H7 (cell line): ENCODE measurements at places on chromosomes 6 and 20.

GRCh38 chr20:33668466-33669155 lies 1.9 kb downstream of the ACTL10 start:
- DNase-seq, result no peak

DNA sequence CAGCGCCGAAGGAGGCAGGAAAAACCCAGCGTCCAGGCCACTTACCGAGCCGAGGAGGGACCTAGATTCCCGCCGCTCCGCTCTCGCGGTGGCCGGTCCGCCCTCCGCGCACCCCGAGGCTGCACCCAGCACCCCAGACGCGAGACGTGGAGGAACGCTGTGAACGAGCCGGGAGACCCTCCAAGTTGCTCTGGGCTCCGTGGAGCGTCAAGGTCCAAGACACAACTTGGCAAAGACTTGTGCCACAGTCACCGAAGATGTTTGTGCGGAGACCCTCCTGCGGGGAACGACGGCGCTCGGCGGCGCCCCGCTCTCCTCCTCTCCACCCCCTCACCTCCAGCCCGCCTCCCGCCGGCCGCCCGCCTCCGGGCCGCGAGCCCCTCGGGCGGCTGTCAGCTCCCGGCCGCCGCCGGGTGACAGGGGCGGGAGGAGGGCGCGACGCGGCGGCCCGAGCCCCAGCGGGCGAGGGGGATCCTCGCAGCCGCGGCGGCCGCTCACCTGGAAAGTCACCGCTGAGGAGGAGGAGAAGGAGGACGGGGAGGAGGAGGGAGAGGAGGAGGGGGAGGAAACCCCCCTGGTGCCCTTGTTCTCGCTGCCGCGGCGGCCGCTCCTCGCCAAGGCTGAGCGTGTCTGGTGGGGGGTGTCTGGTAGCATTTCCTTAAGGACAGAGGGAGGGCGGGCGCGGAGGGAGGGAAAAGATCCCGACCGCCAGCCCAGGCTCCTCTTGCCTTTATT lies 637 bp upstream of the HIVEP2 start:
- peak; percentile 81 for DNase-seq

DNA sequence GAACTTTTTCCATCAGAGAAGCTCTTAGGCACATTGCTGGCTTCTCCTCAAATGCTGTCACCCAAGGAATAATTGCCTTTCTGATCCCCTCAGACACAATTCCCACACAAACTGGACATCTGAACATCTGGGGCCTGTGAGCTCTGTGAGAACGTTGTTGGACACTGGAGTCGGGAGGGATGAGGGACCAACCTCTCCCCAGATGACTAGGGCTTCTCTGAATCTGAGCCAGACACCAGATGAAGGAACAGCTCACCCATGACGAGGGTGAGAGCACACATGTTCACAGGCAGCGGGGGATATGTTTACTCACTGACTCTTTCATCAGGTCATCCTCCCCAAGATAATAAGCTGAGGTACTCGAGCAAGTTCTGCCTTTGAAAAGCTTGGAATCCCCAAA lies 283.9 kb upstream of the SUPT3H start:
- no peak for DNase-seq

GRCh38 chr6:108872575-108872974 lies 24.4 kb downstream of the ARMC2 start:
- DNase-seq, result no peak

GRCh38 chr20:38300438-38300837 lies 3.5 kb upstream of the BPI start:
- DNase-seq, result no peak

DNA sequence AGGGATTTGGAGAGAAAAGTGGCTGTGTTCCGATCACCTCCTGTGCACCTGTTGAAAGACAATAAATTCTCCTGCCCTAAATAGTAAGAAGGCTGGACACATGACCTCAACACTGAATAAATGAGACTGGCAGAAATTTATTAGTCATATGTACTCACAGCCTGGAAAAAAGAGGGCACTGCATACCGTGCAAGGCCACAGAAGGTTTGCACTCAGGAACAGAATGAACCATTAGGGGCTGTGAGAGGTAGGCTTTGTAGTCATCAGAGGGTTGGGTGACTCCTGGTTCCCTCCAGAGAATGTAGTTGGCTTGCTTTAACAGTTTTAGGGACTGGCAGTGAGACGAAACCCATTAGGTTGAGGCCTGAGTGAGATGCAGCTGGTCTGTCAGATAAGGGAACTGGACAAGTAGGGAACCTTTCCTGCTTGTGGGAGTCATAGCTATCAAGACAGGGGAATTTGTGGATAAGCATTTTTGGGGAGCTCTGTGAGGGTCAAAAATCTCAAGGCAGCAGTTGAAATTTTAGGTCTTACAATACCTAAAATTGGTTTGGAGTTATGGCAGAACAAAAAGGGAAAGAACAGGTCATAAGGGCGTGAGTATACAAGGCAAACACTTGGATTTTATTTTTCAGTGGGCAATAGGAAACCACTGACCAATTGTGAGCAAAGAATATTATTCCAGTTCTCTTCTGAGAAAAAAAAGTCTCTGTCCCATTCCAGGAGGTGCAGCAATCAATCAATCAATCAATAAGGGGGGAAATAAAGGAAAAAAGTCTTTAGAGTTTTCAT lies 67.9 kb upstream of the BTN3A2 start:
- no peak for DNase-seq

DNA sequence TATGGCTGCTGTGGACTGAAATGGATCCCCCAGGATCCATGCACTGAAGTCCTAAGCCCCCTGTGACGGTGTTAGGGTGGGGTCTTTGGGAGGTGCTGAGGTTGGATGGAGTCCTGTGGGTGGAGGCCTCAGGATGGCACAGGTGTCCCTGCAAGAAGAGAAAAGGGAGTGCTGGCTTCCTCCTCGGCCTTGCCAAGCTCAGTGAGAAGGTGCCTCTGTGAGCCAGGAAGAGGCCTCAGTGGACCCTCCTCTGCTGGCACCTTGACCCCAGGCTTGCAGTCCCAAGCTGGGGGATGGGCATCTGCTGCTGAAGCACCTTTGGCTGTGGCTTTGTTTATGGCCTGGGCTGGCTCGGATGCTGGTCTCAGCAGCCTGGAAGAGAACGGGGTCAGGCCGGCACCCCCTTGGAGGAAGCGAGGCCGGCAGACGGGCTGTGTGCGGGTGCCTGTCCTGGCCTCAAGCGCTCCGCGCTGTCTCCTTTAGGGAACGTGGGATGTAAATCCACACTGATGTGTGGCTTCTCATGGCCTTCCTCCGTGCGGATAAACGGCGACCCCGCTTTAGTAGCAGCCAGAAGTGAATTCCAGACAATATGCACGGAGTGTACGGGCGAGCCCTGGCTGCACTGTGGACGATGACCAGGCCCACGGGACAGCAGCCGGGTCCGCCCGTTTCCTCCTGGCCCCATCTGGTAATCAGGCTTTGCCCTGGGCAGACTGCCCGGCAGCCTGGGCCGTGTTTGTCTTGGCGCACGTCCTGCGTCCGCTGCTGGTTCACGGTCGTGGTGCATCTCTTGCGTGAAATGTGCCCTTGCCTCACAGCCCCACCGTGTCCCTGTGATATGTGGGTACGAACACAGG lies 182.6 kb downstream of the ERMARD start:
- peak; percentile 54 for DNase-seq

GRCh38 chr6:3370361-3371221 lies 86.3 kb downstream of the SLC22A23 start:
- no peak for DNase-seq

- peak; percentile 12 for DNase-seq
Measured at GRCh38 chr6:154156135-154156896, 117.3 kb downstream of the OPRM1 start.

DNA sequence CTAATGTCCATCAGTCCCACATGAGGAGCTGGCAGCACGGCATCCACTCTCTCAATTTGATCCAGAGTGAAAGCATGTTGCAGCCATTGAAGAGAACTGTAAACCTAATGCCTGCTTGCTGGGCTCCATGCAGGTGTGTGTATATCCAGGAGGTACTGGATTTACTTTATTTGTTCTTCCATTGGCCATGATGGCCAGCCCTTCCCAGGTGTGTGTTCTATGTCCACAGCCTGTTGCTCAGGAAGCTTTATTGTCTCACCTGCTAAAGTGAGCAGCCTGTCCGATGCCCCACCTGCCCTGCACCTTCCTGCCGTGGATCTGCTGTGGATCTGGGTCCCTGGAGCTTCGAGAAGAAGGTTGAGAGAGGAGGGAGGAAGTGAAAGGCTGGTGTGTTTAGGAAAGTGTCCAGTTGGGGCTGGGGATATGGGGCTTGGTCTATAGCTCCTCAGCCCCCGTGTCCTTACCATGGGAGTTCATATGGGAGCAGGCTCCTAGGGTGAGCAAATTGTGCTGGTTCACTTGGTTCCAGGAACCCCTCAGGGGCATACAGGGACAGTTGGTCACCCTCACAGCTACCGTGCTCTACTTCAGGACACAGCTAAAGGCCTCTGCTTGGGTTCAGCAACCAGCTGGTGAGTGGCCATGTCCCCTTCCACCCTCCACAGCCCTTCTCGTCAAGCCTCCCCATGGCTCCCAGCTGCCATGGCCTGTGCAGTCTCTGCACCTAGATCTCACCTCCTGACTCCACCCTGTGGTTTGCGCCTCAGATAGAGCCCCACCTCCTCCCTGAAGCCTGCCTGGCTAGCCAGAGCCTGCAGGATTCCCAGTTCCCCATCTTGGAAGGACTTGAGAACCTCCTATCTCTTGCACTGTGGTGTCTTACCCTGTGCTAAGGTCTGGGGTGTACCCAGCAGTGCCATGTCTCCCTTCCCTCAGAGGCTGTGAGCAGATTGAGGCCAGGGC lies 12.7 kb downstream of the TREML2 start:
- DNase-seq, result no peak

- DNase-seq, result no peak
Measured at GRCh38 chr6:75504465-75505222, 11.0 kb upstream of the FILIP1 start.

DNA sequence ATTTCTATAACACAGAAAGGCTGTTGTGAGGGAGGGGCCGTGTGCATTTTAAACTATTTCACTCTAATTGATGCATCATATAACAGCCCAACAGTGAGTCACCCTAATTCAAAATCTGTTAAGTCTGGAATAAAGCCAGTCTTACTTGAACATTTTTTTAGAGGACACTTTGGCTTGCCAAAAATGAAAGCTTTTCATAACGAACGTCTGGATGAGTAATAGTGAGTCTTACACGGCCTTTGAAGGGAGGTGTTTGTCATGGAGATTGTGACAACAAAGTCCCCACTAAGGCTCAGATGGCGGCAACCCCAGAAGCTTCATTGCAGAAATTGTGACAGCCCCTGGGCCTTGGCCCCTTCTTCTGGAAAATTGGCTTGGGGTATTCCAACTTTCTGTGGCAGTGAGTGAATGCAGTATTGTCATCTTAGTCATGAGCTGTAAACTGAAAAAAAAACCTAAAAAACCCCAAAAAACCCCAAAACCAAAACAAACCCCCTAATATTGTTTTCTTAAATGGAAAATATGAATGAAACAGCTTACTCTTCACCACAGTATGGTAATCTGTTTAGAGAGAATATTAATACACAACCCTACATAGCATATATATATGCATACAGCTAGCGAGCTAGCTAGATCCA lies 92.6 kb upstream of the CLDN20 start:
- no peak for DNase-seq

DNA sequence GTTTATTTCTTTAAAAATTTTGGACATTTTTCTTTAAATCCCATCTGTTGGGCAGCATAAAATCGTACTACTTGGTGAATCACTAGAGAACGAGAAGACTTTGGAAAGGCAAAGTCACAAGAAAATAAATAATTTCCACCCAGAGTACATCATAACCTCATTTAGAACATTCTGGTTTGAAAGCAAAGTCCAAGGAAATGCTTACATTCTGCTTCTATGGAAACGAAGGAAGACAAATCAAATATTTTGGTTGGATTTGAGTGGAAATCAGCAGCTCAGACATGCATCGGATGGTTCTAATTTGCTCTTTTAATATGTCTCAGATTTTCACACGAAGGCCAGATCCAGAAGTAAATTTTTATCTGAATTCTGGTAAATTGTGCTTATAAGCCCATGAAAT lies 60.7 kb upstream of the LTV1 start:
- no peak for DNase-seq

DNA sequence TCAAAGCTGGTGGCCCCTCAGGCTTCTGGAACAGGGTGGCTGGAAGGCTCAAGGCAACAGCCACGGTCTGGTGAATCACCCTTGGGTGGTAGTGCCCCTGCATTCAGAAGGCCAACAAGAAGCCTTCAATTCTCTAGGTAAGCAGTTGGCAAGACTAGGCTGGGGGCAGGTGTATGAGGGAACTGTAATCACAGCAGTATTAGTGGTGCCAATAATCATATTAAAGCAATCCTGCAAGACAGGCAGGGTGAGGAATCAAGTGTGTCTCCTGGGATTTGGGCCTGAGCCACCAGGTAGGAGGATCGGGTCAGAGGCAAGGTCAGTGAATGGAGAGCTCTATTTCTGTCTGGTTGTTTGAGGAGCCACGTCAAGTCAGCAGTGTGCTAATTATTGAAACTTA lies 24.9 kb upstream of the SCUBE3 start:
- DNase-seq, result no peak

GRCh38 chr6:152404936-152405595 lies 232.1 kb downstream of the SYNE1 start:
- no peak for DNase-seq

DNA sequence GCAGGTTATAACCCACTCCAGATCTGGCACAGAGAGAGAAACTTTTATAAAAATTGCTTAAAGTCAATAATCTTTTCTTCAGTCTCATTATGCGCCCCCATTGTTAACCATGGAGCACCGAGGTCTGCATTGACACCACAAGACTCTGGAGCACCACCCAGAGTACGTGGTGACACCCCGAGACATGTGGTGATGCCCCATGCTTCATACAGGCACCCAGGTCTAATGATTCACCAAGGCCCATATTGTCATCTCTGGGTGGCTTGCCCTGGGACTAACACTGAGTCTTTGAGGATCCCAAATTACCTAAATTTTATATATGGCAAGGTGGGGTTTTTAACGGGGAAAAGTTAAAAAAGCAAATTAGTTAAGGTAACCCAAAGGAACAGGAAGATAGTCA lies 31.1 kb downstream of the CD109 start:
- DNase-seq, result no peak

DNA sequence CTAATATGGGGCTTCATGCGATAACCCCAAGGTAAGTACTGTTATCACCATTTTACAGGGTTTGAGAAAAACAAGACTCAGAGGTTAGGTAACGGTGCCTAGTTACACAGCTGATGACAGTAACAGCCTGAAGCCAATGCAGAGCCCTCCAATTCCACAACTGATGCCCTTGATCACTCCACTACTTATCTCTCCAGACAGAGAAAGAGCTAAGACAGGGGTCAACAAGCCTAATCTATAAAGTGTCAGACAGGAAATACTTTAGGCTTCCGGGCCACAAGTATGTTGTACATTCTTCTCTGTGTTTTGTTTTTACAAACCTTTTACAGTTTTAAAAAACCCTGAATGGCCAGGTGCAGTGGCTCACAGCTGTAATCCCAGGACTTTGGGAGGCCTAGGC lies 50.9 kb downstream of the MAP7 start:
- no peak for DNase-seq

DNA sequence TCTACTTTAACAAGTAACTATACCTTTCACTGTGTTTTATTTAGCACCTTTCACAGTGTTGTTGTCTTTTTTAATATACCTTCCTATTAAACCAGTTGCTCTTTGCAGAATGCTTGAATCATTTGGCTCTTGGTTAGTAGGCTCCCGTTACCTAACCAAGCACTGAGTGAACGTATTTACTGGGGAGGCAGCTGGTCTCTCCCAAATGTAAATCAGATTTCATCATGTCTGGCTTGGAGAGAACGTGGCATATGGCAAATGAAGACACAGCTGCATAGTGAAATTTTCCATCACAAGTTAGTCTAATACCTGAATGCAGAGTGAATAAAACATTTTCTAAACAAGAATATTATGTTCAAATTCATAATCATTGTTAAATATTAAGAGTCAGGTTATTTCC lies 12.4 kb downstream of the HTR1E start:
- no peak for DNase-seq
